Tongue (tissue), 3 donors: ENCODE measurements at places on chromosomes 7 and 10.

GRCh38 chr10:48708144-48708543, 23.5 kb downstream of the WDFY4 start:
- DNase-seq, result peak; percentile 60

- DNase-seq, result peak; percentile 47
Measured at GRCh38 chr7:113370910-113371309, 252.6 kb upstream of the SMIM30 start.

DNA sequence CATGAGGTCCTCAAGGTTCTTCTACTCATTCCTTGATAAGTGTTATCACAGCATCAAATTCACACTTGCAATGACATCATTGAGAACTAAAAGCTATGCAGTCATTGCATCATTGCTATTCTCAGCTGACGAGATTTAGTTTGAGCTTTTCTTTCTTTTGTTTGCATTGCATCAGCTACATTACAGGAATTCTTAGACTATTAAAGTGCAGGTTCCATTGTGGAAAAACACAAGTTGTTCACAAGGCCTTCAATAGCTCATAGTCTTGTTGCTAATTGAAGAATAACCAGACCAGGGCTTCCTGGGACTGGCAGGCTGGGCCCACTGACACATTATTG, 139.3 kb downstream of the CXCL12 start:
- DNase-seq, result no peak

DNA sequence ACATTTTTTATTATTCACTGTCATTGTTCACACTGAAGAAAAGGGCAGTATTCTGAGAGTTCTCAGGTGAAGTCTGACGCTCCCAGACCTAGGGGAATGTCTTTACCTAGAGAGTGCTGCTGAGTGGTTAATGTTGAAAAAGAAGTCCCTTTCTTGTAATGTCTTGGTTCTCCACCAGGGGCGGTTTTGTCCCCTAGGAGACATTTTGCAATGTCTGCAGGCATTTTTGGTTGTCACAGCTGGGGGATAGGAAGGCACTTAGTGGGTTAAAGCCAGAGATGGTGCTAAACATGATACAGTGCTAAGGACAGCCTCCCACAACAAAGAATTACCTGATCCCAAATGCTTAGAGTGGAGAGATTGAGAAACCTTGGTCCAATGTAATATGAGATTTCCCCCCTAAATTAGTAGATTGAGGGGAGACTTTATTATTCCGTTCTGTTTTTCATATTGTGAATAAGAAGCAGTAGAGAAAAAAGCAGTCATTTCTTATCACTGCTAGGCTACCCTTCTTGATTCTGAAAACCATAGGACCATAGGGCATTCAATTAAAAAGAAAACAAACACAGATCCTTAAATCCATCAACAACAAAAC, 13.1 kb downstream of the UMAD1 start:
- peak; percentile 14 for DNase-seq

DNA sequence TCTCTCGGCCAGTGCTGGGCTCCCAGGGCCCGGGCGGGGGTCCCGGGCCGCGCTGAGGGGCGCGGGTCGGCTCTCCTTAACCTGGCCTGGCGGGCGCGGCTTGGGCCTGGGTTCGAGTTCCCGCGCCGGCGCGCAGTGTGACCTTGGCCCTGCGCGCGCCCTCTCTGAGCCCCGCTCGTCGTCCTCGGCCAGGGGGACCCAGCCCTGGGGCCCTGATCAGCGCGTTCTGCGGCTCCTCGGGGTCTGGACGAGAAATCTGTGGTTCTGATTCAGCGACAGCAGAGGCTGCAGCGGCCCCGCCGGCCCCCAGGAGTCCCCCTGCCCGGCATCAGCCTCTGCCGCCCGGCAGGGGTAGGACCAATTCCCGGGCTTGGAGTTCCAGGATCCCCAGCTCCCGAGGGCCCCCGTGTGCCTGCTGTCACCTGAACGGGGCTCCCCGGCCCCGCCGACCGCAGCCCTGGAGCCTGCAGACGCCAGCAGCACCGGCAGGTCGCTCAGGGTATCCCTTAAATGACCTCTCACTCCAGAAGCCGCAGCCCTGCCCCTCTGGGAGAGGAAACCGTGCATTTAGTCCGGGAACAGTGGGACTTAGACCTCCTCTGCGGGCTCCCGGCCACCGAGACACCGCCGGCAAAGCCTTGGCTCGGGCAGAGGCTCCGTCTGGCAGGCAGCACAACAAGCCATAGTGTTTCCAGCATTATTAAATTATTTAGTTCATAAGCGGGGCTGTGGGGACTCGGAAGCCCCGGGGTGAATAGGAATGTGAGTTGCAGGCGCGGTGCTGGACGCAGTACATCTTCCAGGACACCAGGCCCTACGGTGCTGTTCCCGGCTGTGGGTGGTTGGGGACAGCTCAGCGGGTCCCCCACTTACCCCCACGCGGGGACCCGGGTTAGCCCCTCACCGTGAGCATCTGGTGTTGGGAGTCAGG, 572 bp downstream of the CHST12 start:
- peak; percentile 42 for DNase-seq

GRCh38 chr10:99828464-99828863, 46.0 kb downstream of the ABCC2 start:
- no peak for DNase-seq

GRCh38 chr10:22049635-22050034, 46.1 kb upstream of the DNAJC1 start:
- no peak for DNase-seq

- no peak for DNase-seq
Measured at GRCh38 chr7:137879357-137880158, 32.8 kb upstream of the DGKI start.

GRCh38 chr7:137942484-137943115, 59.3 kb downstream of the CREB3L2 start:
- peak; percentile 36 for DNase-seq

- peak; percentile 31 for DNase-seq
Measured at GRCh38 chr7:87475359-87476178, at the start of gene ABCB4. TSS of gene ABCB4 (minus strand) at chr7:87475680. CDS start at chr7:87475465, 215 bp downstream.

DNA sequence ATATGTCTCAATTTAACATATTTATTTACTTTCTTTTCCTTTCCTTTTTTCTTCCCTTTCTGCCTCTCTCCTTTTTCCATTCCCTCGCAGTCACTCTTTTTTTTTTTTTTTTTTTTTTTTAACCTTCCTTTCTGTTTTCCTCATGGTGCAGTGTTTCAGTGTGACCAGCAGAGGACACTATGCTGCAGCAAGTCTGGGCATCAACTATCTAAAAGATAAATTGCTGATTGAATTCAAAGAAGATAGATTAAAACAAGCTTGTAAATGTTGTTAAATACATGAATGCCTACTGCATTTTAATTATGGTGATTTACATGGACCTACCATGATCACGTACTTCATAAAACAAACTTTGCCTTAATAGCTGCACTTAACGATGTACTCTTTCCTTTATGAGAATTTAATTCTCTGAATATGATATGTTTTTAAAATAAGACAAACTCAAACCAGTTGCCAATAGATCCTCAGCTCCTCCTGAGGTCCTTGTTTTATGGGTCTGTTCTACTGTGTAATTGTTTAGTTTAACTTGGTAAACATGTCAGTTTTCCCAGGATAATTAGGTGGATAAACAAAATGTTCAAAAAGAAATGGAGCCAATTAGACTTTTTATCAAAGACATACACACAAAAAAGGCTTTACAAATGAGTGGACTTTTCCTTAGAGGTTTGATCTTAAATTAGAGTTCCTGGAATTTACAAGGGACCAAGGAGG, 101.0 kb upstream of the AGR3 start:
- peak; percentile 62 for DNase-seq

- DNase-seq, result peak; percentile 45
Measured at GRCh38 chr10:46555713-46556514, 544 bp downstream of the GPRIN2 start.
